Subcutaneous adipose tissue (tissue), 4 donors: ENCODE measurements at places on chromosomes 12 and 14. TPM values are rescaled to one million over a fixed set of nuclear protein-coding genes. Genes with fewer than 3 reads are reported as not detected.

Gene B3GNT4
- total RNA-seq = not detected

Gene GALNT9
- not detected for total RNA-seq

Gene DCN
- 610 TPM for total RNA-seq

Gene OTOGL
- 0.66 TPM for total RNA-seq

Gene PLD4
- total RNA-seq = 1.3 TPM

Gene LTB4R2
- total RNA-seq = 2.0 TPM

Gene TIGAR
- total RNA-seq = 13.9 TPM

Gene GLI1
- 2.9 TPM for total RNA-seq

Gene PRB4
- not detected for total RNA-seq

Gene CABP1
- 1.3 TPM for total RNA-seq

Gene RASSF9
- 1.5 TPM for total RNA-seq

Gene KRT72
- total RNA-seq = not detected

Gene PLEKHD1
- total RNA-seq = not detected

Gene SLC39A5
- total RNA-seq = not detected

Gene COX6A1
- 573 TPM for total RNA-seq

Gene HOXC12
- 0.44 TPM for total RNA-seq

Gene ASCL1
- total RNA-seq = not detected

Gene SIX1
- total RNA-seq = 8.8 TPM
